ENCODE measurements at places on chromosomes 4 and X.

GRCh38 chrX:55487143-55487542, 2.5 kb downstream of the USP51 start:
- no peak for DNase-seq

- no peak for DNase-seq
Observed at GRCh38 chr4:68163754-68164153, 34.1 kb upstream of the TMPRSS11F start.

DNA sequence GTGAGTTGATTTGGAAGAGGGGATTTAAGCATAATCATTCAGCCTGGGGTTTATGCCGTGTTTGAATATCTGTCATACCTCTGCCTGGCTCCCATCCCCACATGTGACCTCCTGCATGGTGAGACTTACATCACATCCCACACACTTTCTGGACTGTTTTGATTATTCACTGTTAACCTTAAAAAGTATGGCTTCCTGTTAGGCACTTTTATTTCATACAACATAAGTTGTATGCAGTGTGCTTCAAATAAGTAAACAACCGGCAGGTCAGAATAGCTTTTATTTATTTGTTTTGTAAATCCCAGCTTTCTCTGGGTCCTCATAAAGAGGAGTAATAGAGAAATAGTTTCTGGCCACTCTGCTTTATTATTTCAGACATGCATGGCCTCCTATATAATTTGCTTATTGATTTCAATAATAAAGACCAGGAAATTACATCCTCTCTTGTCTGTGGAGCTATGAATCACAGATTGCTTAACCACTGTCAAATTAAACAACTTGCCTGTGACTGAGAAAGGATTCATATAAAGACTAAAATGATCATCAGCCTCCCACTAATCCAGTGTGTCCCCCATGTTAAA, 376.8 kb upstream of the ZFP42 start:
- DNase-seq: no peak

DNA sequence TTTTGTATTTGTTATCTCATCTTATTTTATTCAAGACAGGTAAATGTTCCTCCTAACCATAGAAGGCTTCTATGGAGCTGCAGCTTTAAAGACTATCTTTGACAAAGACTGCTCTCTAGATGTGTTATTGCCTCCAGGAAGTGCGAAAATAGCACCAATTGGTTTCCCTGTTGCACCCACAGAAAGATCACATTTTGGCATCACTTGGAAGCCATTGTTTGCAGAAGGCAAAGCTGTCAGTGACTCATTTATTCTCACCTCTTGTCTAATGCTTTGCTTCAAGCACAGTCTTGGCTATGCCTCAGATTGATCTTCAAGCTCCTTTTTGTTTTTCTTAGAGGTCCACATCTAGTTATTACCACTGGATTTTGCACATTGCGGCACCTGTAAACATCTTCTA, 150.3 kb downstream of the PCDH7 start:
- no peak for DNase-seq

DNA sequence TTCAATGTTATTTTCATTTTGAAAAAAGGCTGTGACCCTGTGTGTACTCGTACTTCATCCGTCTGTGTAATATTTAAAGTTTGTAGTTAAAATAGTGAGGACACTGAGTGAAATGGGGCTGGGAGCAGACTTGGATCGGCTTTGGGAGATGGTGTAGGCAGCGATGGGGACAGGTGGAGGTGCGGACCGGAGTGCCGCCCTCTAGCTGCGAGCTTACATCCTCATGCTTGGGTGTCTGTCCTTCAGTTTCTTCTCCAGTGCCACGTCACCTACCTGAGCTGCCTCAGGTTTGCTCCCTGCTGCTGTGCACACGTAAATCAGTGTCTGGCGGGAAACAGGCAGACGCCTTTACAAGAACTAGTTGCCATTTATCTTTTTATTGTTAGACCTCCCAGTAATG, 146.1 kb downstream of the GPR143 start:
- DNase-seq: no peak

GRCh38 chrX:108420481-108420880, 17.7 kb downstream of the COL4A6 start:
- DNase-seq: no peak

DNA sequence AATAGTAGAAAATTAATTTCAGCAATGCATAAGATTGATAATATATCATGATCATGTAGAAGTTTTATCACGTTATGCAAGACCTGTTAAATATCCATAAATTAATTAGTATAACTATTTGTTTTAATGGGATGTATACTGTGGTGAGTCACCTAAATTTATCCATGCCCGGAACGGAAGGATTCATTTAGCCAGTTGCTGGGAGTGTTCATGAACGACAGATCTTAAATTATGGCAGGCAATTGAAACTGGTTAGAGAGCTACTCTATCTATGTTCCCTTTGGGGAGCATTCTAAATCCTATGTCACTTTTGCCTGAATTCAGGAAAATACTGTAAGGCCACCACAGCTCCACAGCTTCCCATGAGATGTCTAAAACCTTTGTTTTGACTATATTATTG, 1950.5 kb upstream of the AGA start:
- DNase-seq: no peak

DNA sequence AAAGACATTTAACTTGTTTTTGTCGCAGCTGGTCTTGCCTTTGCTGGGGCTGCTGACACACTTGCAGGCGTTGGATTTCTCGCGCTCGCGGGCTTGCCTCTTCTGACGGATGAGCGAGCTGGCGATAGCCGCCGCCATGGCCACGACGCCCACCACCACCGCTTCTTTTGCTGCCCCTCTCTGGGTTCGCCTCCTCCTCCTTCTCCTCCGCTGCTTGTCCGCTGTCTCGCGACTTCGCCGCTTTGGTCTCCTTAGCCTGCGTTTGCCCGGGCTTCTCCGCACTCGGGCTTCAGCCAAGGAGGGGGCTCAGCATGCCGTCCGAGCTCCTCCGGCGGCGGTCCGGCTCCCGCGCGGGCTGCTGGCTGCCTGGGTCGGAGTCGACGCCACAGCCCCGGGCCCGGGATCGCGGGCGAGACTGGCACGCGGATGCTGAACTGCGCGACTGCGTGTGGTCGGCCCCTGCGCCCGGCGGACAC, 613 bp downstream of the FGF13 start:
- DNase-seq: no peak

- DNase-seq: no peak
Observed at GRCh38 chr4:172631832-172632231, 536.8 kb upstream of the GALNT7 start.

DNA sequence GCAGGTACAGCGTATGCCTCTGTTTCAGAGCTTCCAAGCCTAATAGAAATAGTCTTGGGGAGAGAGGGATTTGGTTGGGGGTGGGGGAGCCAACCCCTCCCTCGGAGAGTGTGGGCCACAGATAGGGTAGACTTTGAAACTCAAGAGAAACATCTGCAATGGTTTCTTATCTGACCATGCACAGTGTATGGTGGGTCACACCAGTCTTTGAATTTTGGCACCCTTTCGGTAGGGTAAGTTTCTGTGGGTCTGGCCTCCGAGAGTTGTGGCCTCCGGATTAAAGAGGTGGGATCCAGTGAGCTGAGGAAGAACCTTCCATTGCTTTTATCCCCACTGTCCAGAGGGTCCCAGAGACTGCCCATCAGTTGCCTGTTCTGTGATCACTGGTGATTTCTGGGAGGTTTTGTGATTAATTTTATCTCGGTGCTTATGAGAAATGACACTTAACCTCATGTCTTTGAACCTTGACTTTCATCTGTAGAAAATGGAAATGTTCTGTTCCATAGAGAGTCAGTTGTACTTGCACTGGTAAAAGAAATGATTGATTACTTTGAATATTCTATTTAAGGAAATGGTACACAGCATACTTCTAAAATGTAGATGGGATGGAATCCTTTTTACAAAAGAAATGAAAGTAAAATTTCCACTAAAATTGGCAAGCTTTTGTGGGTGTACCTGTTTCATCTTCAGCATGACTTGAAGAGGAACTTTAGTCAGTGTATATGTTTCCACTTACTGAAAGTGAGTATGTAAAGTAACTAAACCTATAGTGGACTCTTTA, 62.7 kb downstream of the TMEM131L start:
- no peak for DNase-seq

DNA sequence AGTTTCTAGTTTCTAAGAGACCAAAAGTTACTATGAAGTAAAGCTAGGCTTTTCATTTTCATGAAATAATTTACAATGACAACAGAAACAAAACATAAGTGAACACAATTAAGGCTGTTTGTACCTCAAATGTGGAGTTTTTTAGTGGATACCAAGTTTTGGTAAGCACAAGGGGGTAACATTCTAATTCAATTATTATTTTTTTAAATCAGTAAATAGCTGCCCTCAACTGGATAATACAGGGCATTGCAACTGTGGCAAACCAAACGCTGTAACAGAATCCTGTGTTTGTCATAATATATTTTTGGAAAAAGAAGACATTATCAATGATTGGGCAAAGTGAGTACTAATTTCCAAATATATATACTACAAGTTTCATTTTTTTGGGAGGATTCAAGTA, 150.3 kb downstream of the FBXW7 start:
- DNase-seq: no peak

DNA sequence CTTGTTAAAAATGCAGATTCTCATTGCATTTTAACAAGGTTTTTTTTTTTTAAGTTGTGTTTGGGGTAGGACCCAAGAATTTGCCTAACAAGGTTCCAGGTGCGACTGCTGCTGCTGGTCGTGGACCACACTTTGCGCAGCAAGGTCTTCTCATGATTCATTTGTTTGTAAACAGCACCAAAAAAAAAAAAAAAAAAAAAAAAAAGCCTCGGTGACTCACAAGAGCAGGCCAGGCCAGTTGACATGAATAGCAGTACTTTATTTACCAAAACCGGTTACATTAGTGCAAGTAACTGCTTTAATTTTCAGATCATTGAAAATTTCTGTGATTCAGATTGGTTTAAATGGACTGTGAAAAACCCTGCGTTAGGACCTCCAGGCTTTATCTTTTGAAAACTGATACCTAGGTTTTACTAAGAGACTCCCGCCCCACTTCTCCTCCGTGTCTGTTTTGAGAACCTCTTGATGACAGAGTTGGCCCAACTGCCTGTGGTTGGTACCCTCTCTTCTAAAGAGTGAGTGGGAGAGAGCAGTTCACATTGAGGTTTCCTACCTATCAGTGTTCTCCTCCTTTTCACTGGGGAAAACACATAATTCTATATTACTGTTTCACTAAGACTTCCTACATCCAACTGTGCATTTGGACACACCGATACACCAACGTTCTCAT, 86.2 kb downstream of the PHEX start:
- DNase-seq: no peak

- no peak for DNase-seq
Observed at GRCh38 chrX:22690116-22690515, 309.6 kb upstream of the DDX53 start.

DNA sequence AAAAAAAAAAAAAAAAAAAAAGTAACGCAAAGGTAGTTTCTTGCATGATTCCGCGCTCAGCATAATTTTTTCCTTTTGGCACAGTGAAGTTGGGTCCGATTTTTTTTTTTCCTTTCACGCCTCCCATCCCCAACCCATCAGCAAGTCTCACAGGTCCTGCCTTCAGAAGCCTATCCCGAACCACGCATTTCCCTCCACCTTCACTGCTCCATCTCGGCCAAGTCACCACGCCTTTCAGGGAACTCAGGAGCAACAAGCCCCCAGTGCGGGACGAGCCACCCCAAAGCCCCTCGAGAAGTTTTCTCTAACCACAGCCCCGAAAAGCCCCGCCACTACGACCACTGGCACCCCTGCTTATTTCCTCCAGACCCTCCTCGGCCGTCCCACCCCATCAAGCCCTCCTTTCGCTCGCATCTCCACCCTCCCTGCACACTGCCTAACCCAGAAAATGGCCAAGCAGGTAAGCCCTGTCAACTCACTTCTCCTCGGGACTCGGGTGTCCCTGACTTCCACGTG, 1.0 kb downstream of the SLBP start:
- no peak for DNase-seq

GRCh38 chr4:82560853-82561785, 669 bp downstream of the TMEM150C start:
- no peak for DNase-seq

DNA sequence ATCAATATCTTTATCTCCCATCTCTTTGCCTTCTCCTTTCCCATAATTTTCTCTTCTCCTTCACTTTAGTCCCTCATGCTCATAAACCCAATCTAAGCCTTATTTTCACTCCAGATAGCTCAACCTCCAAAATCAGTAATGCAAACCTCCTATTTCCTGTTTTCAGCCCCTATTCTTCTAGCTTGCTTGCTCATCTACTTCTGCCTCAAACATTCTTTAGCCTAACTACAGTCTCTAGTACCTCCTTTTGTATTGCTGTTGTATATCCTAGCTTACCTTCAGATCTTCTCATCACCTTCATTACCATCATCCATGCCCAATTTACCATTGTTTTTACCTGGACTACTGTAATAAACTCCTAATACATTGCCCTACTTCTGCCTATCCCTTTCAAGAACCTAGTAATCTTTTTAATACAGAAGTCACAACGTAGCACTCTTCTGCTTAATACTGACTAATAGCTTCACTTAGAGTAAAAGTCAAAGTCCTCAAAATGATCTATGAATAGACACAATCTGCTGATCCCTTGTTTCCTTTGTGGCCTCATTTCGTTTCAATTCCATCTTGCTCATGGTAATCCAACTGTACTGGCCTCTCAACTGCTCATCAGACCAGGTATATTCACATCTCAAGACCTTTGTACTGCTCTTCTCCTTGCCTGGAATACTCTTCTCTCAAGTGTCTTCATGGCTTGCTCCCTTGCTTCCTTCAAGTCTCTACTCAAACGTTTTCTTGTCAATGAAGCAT, 123.4 kb downstream of the FAM13A start:
- no peak for DNase-seq

DNA sequence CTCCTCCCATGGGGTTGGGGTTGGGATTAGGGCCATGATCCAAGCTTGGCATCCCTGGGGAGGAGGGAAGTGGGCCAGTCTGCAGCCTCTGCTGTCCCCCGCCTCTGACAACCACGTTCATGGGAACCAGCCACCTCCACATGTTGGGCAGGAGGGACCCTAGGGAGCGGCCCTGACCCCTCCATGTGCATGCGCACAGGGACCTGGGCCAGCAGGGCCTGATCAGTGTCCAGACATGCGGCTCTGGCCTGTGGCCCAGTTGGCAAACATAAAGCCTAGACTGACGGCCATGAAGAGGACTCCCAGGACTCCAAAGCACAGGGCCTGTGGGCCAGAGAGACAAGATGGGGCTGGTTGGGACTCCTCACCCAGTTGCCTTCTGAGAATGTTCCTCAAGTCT, 11.3 kb downstream of the SLC38A5 start:
- DNase-seq: no peak

DNA sequence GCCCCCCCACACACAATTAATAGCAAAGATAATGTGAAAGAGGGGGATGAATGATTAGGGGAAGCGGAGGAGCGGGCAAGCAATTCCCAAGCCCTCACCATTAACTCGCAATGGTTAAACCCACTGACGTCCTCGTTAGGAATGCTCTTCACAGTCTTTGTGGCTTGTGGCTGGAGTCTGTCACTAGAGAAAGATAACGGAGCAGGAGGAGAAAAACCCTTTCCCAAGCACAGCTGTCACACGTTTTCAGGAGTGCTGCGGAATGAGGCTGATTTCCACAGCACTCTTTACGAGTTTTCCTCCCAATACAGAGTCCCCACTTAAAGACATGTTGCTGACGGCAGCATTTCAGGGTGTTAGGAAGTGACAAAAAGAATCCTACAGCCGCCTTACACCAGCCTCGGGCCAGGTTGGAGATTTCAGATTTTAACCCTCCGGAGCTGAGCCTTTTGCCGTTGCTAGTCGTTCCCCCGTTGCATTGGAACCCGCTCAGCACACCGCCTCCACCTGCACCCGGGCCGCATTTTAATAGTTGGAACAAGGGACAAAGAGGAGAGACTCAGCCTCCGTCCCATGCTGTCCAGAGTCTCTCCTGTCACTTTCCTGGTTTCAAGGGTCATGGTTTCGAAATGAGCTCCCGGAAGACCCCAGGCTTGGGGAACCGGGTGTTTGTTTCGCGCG, 92.2 kb downstream of the GEMIN8 start:
- DNase-seq: no peak
